ENCODE measurements at places on chromosomes 11 and 22.
A peak's percentile ranks its signal among the peaks of the same experiment; 100 is the strongest.

DNA sequence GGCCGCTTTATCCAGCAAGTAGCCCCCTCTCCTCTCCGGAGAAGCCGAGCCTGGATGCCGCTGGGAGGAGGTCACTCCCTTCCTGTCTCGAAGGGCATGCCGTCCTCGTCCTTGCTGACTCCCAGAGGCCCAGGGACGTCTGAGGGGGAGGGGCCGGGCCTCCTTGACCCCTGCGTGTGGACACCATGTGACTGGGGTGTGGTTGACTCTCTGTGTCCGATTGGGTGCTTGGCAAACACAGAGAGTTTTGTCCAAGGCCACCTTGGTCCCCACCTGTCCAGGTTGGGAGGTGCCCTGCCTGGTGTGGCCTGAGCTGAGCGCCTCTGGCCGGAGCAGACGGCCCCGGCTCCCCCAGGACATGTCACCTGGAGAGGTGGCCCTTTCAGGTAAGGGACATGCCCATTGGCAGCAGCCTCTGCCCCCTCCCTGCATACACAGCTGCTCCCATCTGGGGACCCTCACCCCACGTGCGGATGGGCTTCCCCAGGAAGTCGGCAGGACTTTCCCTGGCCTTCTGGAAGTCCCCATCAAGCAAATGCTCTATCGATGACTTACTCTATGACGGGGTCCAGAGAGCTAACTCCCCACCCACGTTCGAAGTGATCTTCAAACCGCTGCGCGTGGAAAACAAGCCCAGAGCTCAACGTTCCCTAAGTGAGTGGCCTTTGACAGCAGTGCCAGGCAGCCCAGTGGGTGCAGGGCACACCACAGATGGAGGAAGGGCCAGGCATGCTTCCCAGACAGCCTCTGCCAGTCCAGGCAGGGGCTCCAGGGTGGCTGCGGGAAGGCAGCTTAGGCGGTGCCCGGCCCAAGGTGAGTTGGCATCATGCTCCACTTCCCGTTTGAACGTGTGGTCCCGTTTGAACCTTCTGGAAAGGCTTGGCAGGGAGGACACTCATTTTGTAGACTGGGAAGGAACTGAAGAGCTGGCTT lies at the start of gene SMIM38:
TSS of gene SMIM38 (plus strand) at position 634 of the 933 bp plus-strand sequence. CDS start 1,912 bp downstream, outside the sequence.
- DNase-seq, result no peak

DNA sequence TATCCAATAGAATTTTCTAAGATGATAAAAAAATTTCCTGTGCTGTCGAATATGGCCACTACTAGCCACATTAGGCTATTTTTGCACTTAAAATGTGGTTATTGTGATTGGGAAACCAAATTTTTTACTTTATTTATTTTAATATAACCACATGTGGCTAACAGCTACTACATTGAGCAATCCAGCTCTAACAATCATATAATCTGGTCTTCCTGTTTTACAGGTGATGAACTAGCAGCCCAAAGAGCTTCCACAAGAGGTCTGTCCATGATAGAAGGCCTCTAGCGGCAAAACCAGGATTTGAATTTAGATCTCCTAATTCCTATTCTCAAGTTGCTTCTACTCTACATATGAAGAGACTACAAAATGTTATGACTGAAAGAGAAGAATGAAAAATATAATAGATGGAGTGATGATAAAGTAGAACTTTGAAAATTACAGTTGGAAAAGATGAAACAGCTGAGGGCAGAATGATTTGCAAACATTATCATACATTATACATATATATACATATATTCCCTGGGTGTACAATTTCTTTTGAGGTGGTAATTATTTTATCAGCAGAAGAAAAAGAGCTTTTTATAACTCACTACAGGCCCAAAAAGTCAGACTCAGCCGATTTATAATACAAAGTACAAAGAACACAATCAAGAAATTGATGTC lies 363.5 kb upstream of the PITPNB start:
- DNase-seq, result peak; percentile 25

- no peak for DNase-seq
Measured at GRCh38 chr11:72828081-72828567, 13.9 kb downstream of the ATG16L2 start.

DNA sequence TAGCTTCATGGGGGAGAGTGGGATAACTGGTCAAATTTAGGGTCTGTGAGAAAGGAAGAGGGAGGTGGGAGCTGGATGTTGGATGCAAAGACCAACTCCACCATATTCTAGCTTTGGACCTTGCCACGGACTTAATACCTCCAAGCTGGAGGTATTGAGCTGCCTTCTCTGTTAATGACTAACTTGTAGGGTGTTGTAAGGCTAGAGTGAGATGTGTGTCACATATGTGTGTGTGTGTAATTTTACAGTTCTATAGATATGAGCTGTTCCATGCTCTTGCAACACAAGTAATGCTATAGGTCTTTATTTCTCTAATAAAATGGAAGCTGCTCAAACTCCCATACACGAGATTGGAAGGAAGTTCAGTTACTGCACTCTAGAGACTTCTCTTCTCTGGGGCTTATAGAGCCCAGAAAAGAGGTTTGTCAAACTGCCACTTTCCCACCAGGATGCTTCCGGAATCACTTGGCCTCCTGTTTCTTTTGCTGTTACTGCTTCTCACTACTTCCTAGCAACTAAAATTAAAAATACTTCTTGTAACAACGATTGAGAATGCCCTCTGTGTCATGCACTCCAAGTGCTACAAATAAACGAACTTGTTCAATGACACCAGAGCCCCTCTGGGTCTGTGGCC lies 16.0 kb upstream of the FJX1 start:
- DNase-seq, result no peak

DNA sequence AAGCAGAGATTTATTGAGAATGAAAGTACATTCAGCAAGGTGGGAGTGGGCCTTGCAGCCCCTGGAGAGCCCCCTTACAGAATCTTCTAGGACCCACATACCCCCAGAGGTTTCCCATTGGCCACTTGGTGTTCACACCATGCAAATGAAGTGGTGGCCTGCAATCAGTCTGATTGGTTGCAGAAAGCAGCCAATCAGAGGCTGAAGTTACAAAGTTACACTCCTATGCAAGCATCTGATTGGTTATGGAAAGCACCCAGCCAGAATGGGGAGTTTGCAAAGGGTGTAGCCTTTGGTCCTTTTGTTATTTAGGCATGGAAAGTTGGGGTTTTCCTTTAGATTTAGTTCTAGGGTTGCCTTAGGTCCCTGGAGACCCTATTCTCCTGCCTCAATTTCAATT lies 34.9 kb downstream of the UVRAG start:
- DNase-seq, result no peak

GRCh38 chr11:133122256-133122655 lies 410.0 kb downstream of the OPCML start:
- DNase-seq, result no peak

- no peak for DNase-seq
Measured at GRCh38 chr11:117786135-117786870, 10.7 kb downstream of the DSCAML1 start.

- no peak for DNase-seq
Measured at GRCh38 chr22:29717789-29718188, 2.0 kb upstream of the CABP7 start.

GRCh38 chr11:1256257-1257045 lies 33.6 kb downstream of the MUC5B start:
- DNase-seq, result no peak

DNA sequence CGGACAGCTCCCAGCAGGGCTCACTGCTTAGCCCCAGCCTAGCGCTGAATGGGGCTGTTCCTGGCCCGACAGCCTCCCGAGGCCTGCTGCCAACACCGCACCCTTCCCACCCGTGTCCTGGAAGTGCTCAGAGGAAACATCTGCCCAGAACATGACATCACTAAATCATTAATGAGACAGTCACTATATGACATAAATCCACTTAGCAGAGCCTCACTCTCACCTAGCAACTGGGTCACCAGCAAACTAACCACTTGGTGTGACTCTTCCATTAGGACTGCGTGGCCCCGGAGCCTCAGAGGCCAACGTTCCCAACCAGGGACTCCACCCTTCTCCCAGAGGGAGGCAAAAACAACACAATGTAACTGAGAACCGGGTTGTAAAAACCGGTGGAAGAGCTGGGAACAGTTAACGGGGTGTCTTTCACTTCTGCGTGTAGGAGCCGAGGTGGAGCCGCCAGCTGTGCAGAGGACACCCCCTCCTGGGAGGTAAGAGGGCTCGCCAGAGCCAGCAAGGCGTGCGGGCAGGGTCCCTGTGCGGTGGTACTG lies 21.4 kb upstream of the PACSIN2 start:
- DNase-seq, result peak; percentile 78

- DNase-seq, result no peak
Measured at GRCh38 chr11:36493332-36493731, 16.7 kb downstream of the TRAF6 start.

- DNase-seq, result no peak
Measured at GRCh38 chr22:49306632-49307480, 520.8 kb downstream of the BRD1 start.

- no peak for DNase-seq
Measured at GRCh38 chr11:13119361-13119760, 110.2 kb downstream of the RASSF10 start.

- peak; percentile 91 for DNase-seq
Measured at GRCh38 chr11:15665368-15665871, 550.7 kb downstream of the INSC start.

DNA sequence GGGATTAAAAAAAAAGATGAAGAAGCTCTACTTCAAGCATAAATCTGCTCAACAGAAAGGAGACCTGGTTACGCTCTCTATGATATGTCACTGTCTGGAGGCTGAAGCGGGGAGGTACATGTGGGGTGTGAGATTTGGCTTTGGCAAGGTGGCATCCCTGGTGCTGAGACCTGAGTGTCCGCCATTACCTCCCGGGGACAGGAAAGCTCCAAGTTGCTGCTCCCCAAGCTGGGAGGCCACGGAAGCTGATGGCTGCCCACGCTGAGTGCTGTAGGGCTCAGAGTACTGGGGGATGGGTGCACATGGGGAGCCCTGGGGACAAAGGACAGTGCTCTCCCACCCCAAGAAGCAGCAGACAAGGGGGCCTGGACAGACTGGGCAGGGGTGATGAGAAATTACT lies 167.9 kb downstream of the DSCAML1 start:
- DNase-seq, result no peak

- no peak for DNase-seq
Measured at GRCh38 chr11:12356944-12357655, 20.3 kb upstream of the PARVA start.

- DNase-seq, result no peak
Measured at GRCh38 chr11:106278391-106278790, 200.9 kb downstream of the AASDHPPT start.

DNA sequence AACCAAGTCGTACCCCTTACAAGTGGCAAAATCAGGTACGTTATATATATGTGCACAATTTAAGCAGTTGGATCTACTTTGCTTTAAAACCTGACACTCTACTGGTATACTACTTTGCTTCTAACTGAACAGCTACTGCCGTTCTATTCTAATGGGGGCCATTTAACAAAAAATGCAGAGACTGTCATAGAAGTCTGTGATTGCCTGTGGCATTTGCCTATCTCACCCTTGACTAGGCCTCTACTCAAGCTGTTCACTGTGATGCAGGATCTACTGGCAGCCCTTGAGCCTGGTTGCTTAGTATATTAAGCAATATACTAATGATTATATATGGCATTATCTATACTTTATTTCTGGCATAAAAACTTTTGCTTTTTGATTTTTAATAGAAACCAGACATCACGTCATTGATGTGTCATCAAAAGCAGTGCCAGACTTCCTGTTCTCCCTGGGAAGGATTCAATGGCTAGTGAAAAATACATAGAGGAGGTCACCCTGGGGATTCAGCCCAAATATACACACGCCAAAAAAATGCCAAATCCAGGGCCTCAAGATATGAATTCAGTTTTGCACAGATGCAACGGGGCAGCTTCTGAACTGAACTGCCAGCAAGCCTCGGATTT lies 40.0 kb upstream of the FIBIN start:
- no peak for DNase-seq

GRCh38 chr11:109001585-109001984 lies 336.7 kb downstream of the DDX10 start:
- DNase-seq, result no peak

DNA sequence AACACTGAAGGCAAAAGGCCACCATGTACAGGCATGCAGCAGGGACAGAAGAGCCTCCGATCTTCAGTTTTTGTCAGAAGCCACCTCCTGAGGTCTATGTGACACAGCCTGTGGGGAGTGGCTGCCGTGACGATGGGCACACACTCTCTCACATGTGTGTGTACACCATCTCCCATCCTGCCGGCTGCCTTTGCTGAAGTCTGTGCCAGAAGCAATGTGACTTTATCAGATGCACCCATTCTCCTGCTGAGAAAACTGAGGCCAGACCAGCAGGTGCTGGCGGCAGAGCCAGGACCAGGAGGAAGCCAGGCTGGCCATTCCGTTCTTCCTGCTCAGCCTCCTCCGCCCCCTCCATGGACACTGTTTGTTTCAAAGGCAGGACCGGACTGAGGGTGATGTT lies 16.7 kb downstream of the SHANK2 start:
- no peak for DNase-seq

All from BJ (cell line).